ENCODE measurements at places on chromosomes 13 and 19.

DNA sequence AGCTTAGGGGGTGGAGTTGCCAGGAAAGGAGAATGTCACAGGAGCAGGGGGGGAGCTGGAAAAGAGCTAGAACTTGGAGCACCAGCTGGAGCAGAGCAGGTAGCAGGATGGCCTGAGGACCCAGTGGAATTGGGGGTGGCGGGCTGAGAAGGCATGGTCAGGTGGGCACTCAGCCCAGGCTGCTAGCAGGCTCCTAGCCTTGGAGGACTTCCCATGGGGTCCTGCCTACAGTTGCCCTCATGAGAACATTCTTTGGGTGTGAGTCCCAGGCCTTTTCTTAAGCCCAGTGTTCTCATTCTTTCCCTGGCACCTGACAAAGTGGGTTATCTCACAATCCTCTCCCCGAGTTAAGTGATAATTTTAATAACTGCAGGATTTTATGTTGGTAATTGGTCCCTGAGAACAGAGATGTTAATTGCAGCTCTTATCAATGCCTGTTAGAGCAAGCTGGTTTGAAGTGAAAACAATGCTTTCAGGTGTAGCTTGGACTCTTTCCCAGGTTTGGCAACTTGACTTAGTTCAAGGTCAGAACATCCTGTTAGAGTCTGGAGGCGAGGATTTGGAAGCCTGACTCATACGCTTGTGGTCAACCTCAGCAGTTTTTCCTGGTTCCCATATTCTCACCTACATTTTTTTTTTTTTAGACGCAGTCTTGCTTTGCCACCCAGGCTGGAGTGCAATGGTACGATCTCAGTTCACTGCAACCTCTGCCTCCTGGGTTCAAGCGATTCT lies 18.1 kb upstream of the OLFM4 start:
- DNase-seq = peak; percentile 70

DNA sequence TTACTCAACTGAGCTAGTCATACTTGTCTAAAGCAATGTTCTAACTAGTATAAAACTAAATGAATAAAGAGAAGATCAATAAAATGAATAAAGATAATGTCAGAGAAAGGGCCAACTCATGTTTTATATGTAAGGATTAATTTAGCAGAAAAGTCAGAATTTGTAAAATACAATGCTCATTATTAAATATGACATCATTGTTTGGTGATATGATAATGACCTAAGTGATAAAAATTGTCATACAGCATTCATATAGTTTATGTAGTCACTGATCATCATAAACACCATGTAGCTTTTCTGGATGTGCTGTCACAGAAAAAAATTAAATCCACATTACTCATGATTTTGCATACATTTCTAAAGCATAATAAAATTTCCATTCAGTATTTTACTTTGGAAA lies 3.1 kb upstream of the ATXN8OS start:
- DNase-seq = no peak

DNA sequence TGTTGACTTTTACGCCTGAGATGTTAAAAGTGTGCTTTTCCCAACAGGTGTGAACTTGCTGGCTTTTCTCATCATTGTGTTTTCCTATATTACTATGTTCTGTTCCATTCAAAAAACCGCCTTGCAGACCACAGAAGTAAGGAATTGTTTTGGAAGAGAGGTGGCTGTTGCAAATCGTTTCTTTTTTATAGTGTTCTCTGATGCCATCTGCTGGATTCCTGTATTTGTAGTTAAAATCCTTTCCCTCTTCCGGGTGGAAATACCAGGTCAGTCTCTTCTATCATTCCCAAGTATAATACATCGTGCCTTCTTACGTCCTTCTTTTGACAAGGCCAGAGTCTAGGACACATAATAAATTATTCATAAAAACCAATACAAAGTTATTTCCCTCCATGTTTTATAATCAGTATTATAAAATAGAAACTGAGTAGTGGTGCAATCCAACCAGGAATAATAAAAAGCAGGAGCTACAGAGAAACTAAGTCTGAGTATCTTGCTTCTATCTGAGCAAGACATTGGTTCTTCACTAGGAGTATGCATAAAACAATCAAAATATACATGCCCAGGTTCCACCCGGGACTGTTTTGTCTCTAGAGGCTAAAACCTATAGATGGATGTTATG lies 57.9 kb downstream of the RXFP2 start:
- no peak for DNase-seq

GRCh38 chr13:105952973-105953290 lies 582.5 kb downstream of the EFNB2 start:
- no peak for DNase-seq

DNA sequence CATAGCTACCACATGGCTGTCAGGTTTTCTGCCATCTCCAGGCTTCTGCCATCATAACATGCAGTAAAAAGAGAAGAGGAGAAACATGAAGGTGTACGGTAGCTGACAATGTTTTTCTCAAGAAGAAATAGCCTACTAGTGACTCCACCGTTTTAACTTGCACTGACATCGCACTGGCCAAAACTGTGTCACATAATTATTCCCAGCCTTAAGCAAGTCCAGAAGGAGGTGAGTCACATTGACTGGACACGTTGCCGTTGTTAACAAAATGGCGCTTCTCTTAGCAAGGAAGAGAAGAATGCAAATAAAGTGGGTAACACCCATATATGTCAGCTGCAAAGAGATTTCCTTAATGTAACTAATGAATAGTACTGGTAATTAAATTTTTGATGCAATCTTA lies 810.4 kb upstream of the SLC10A2 start:
- no peak for DNase-seq

DNA sequence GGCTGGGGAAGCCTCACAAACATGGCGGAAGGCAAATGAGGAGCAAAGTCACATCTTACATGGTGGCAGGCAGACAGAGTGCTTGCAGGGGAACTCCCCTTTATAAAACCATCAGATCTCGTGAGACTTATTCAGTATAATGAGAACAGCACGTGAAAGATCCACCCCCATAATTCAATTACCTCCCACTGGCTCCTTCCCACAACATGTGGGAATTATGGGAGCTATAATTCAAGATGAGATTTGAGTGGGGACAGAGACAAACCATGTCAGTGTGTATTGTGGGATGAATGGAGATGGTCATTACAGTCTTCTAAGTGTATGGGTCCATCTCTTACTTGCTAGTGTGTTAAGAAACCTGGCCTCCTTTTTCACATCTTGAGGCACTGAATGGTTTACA lies 4.4 kb downstream of the BCKDHA start:
- DNase-seq = no peak

- DNase-seq = peak; percentile 92
Measured at GRCh38 chr19:58439576-58440554, at the start of gene ZNF132. Gene ZNF132 (minus strand): TSS chr19:58440153. CDS start chr19:58439821, 332 bp downstream.

DNA sequence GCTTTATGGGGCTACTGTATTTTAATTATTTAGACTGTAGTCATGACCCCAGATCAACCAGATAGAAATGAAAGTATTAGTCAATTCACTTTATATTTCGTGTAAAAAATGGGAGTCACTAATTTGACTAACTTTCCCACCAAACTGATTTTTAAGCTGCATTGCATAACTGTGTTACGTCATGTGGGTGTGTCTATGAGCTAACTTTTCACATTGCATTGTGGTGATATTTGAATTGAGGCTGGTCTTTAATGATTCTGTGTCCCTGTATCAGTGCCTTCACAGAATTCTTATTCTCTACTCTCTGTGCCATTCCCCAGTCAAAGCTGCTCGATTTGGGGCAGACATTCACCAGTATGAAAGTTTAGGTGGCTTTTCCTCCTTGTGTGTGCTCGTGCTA lies 172.7 kb upstream of the MAB21L1 start:
- no peak for DNase-seq

DNA sequence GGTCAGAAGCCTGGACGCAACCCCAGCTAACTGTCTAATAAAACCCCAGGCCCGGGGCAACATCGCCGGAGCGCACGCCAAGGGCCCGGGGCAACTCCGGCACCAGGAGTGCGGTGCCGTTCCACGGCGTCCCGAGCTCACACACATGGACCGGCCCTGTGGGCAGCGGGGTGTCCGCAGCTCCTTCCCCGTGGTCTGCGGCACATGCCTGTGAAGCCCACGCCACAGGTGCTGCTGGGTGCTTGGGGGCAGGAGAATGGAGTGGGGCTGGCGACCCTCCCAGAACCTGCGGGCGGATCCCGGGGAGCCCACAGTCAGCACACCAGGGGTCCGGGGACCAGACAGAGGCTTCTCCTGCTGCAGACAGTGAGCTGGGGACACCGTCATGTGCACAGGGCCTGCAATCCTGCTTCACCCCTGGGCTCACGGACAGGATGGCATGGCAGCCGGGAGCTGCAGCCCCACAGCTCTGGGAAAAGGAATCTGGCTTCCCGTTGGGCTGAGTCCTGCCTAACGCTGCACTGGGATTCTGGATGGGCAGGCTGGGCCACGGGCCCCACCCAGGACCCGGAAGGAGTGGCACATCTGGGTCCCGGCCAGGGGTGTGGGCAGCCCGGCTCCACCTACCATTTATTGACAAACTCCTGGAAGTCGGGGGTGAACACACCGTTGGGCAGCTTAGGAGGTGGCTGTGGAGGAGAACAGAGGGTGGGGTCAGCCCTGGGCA lies 28.2 kb upstream of the ZBTB7A start:
- DNase-seq = peak; percentile 93

- DNase-seq = no peak
Measured at GRCh38 chr19:42595550-42596172, 937 bp upstream of the CEACAM8 start.

DNA sequence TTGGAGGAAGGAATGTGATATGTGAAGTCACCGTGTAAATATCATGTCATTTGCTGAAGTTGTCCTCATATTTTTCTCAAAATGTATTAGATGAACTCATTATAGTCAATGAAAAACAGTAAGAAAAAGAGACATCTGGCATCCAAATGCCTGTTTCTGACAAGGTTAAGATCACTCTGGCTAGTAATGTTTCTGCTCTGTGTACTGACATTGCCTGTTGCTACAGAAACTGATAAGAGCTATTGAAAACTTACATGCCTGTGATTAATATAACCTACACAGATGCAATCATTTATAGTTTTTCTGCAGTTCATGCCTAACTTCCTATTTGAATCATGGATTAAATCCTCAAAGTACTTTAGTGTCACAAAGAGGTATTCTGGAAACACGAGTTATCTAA lies 249.8 kb downstream of the NBEA start:
- no peak for DNase-seq

GRCh38 chr13:93953841-93954240 lies 525.6 kb downstream of the DCT start:
- no peak for DNase-seq

DNA sequence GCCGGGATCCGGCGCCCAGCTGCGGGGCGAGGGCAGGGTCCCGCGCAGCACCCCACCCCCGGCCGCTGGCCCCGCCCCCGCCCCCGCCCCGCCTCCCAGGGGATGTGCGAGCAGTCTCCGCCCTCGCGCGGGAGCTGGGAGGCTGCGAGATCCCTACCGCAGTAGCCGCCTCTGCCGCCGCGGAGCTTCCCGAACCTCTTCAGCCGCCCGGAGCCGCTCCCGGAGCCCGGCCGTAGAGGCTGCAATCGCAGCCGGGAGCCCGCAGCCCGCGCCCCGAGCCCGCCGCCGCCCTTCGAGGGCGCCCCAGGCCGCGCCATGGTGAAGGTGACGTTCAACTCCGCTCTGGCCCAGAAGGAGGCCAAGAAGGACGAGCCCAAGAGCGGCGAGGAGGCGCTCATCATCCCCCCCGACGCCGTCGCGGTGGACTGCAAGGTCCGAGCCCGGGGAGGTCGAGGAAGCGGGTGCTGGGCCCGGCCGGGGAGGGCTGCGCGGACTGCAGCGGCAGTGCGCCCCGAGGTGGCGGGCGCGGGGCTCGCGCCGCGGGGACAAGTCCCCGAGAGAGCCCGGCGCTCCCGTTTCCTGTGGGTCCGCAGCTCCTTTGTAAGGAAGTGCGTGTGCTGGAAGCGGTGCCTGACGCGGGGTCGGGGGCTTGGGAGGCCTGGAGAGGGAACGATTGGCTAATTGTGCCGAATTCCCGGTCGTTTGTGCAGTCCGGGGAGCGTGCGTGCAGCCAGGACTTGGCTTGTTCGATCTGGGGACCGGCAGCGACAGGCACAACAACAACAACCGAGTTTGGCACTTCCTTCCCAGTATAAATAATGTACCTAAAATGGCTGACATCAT lies at the start of gene ITM2B:
Gene ITM2B (plus strand): TSS at position 161 of the 843 bp plus-strand sequence. CDS start 155 bp downstream, at position 316.
- DNase-seq = peak; percentile 91

DNA sequence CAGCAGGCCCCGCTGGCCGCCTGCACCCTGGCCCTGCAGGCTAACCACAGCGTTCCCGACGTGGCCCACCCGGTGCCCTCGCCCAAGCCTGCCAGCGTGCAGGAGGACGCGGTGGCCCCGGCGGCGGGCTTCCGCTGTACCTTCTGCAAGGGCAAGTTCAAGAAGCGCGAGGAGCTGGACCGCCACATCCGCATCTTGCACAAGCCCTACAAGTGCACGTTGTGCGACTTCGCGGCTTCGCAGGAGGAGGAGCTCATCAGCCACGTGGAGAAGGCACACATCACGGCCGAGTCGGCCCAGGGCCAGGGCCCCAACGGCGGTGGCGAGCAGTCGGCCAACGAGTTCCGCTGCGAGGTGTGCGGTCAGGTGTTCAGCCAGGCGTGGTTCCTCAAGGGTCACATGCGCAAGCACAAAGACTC lies 72.1 kb downstream of the ZNF536 start:
- no peak for DNase-seq

GRCh38 chr13:19155321-19155861 lies 26.2 kb downstream of the TUBA3C start:
- DNase-seq = no peak

GRCh38 chr19:28349604-28350003 lies 863.3 kb downstream of the UQCRFS1 start:
- DNase-seq = no peak

DNA sequence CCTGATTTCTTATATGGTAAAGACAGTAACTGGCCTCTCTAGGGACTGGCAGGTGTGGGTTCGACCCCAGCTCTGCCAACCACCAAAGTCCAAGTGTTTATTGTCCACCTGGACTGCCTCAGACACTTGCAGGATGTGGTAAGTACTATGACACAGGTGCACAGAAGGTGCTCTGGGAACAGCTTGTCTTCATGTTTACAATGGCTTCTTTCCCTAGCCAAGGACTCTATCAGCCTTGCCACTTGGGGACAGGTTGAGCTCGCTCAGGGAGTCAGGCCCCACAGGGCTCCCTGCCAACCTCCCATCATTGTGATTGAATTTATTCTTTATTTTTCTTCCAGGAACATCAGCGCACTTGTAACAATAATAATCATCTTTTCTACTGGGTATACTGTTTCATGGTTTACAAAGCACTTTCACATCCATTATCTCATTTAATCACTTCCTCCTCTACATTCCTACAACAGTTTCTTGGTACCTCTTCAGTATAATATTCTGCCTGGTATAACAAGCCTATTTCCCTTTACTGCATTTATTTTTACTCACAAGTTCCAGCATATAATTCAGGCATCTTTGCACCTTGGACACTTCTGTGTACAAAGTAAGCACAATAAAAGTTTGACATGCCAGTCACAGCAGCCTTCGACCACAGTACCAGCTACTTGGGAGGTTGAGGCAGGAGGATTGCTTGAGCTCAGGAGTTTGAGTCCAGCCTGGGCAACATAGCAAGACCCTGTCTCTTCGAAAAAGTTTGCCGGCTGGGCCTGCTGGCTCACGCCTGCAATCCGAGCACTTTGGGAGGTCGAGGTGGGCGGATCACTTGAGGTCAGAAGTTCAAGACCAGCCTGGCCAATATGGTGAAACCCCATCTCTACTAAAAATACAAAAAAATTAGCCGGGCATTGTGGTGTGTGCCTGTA lies 24.2 kb upstream of the GATAD2A start:
- DNase-seq = peak; percentile 54

Data from mucosa of descending colon (tissue), 3 donors.